ENCODE measurements at places on chromosomes 13 and 19.

DNA sequence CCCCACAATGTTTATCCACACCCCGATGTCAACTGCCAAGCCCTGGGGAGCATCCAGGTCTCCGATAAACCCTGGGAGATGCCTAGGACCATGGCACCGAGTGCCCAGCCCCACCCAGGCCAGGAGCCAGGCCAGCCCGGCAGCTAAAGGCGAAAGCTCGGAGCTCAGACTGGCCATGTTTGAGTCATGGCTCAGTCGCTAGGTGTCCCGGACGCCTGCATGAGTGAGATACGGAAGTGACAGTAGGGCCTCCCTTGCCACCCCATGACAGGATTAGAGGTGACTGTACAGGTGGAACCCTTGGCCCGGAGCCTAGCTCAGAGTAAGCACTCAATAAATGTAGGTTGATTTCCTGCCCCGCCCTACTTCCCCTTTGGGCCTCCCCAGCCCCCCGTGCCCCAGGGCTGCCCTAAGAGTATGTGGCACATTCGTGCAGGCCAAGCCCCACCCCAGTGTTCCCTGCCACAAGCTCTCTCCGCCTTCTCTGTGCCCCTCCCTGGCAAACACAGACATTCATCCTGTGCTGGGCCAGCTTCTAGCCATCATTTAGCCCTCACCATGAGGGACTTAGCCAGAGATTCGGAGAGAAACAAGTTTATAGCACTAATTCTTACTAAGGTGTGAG lies 5.8 kb upstream of the TPM4 start:
- no peak for DNase-seq

- DNase-seq: no peak
These were observed 64.0 kb downstream of the ANKRD10 start for GRCh38 chr13:110850840-110851239.

DNA sequence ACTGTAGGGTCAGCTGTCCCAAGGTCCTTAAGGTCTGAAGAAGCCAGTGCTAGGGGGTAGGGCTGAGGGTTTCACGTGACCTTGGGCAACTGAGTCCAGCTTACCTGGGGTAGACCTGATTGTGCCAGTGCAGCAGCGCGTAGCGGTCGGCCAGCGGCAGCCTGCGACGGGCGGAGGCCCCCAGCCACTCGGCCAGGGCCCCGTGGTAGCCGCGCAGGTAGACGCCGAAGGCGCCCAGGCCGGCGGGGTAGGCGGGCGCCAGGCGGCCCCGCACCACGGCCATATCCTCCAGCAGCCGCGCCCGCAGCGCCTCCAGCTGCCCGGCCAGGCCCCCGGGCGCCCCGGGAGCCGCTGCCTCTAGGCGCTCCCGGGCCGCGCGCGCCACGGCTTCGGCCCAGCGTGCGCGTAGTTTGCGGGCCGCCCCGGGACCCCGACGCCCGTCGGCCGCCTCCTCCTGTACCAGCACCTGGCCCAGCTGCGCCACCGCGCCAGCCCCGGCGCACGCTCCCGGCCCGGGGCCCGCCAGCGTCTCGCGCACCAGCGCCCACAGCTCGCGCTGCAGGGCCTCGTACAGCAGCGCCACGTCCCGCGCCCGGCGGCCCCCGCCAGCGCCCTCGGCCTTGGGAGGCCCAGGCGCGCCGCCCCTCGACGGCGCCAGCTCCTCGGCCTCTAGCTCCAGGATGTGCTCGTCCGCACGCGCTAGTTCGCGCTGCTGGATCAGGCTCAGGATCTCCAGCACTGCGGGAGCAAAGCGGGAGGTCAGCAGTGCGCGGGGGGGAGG lies 10.9 kb downstream of the EXOC3L2 start:
- DNase-seq: no peak

DNA sequence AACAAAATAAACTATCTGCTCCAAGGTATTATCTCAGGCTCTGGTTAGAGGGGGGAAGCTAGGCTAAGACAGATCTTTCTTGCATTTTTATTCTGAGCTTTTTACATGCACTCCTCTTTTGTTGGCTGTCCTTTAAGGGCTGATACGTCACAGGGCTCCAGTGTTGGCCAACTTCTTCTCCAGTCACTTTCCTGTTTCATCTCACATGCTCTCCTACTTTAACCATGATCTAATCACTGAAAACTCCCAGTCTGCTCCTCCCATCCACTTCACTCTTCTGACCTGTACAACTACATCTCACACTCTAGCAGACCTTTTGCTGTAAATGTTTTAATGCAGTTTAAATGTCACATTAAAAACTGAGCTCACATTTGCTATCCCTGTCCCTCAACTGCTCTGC lies 510.0 kb upstream of the KLF12 start:
- DNase-seq: no peak

DNA sequence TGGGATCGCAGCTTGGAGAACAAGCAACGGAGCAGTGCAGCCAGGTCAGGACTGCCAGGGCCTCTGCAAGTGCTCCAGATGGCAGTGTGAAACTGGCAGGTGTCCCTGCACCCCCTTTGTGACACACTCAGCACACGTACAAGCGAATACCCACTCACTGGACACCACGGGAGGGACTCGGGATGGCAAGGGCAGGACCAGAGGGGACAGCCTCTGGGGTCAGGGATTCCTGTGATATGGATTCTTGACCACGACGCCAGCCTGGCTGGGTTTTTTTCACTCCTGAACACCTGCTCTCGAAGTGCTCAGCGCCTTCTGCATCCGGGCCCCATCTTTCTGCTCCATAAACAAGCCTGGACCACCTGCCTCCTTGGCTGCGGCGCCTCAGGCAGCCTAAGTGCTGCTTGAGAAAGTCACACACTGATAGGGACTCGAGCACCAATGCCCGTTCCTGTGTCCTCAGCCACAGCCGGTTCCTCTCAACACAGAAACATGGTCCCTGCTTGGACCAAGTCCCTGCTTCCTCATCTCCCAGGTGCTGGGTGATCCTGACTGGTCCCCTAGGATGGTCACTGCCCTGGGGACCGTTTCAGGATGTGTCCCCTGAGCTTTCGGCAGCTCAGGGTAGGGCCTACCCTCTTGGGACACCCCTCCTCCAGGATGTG lies 22.0 kb downstream of the ELAVL1 start:
- no peak for DNase-seq

GRCh38 chr13:35139591-35139990 lies 197.5 kb downstream of the NBEA start:
- DNase-seq: no peak

DNA sequence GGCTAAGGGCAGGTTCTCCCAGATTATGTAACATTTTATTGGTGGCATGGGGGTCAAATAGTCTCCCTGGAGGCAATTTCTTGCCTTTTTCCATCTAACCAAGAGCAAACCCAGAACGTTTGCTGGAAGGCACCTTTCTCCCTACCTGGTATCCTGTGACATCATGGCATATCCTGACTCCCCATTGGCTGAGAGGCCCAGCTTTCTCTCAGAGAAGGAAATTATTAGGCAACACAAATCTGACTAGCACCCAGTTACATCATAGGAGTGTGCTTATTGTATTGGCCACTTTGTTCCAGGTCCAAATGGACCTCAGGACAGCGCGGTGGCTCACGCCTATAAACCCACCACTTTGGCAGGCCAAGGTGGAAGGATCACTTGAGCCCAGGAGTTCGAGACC lies 13.0 kb downstream of the NTN5 start:
- DNase-seq: no peak

DNA sequence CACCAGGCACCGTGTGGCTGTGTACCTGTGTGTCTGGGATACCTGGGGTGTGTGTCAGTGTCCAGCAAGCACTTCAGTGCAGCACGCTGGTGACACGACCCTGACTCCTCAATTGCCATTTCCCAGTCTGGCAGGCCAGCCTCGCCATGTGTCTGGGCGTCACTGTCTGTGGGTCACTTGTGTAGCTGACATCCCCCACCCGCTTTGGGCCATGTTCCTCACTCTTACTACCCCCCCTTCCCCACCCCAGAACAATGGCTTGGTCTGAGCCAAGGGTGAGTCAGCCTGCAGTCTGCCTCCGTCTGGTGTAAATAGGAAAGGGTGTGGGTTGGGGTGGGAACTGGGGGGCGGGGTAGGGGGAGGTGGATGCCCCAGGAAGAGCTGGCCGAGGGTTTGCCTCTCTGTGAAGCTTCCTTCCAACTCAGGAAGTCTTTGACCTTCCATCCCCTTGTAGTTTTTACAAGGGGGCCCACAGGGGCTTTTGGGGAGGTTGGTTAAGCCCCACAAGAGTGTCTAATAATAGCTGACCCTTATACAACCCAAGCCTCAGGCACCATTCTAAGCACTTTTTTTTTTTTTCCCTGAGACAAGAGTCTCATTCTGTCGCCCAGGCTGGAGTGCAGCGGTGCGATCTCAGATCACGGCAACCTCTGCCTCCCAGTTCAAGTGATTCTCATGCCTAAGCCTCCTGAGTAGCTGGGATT lies 17.6 kb downstream of the NOVA2 start:
- DNase-seq: peak; percentile 67

- no peak for DNase-seq
These were observed 235.1 kb upstream of the MIR17HG start for GRCh38 chr13:91112201-91112923.

- no peak for DNase-seq
These were observed 57.5 kb downstream of the CPAMD8 start for GRCh38 chr19:16969135-16969534.

DNA sequence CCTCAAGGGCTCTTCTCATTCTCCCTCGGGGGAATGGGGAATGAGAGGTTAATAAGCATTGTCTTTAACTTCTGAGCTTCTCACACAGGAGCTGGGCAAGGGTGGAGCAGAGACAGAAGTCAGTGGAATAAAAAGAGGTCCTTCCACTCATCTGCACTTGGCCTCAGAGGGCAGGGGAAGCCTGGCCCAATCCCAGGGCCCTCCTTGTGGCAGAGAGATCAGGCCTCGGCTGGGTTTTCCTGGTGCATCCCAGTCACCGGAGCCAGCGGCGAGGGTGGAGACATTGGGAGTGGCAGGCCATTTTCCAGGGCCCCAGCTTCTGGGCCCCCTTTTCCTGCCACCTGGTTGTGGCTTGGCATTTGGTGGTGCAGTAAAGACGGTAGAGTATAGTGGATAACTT lies 10.6 kb downstream of the CALM3 start:
- DNase-seq: no peak

GRCh38 chr13:106680796-106681472 lies 113.0 kb upstream of the ARGLU1 start:
- DNase-seq: peak; percentile 8

GRCh38 chr19:10920288-10920655 lies 8.2 kb downstream of the YIPF2 start:
- DNase-seq: no peak

GRCh38 chr19:10510301-10510802 lies 6.9 kb downstream of the S1PR5 start:
- DNase-seq: no peak

GRCh38 chr13:114199954-114200353 lies 20.9 kb downstream of the CFAP97D2 start:
- DNase-seq: no peak

DNA sequence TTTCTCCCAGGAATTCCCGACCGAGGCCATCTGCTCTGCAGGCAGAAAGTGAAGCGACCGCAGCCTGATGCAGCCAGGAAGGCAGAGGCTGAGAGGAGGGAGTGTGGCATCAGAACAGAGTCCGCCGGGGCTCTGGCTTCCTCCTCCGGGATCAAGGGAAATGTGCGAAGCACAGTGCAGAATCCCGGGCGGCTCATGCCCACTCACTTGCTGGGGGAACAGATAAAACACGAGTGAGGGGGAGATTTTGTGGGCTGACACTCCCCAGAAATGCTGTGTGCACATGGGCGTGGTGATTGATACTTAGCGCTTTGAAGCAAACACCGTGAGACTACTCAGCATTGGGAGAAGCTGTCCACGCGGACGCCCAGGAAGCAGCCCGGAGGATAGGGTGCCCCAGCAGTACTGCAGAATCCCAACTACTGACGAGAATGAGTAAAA lies 75.3 kb upstream of the POMP start:
- DNase-seq: no peak

DNA sequence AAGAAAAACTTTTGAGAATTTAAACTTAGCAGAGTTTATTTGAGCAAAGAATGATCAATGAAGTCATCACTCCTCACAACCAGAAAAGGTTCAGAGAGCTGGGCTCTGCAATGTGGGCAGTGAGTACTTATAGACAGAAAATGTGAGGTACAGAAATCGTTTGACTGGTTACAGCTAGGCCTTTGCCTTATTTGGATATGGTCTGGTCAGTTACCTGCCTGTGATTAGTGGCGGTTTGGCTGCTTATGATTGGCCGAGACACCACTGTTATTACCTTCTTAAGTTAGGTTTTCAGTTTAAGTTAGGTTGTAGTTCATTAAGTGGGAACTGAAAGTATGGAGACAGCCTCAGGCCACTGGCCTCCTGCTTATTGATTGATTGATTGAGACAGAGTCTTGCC lies 66.3 kb downstream of the DNAJC3 start:
- DNase-seq: no peak

- no peak for DNase-seq
These were observed 1.4 kb upstream of the SRRM5 start for GRCh38 chr19:43610493-43610892.

- no peak for DNase-seq
These were observed 5.5 kb downstream of the PHLDB3 start for GRCh38 chr19:43499042-43499441.

DNA sequence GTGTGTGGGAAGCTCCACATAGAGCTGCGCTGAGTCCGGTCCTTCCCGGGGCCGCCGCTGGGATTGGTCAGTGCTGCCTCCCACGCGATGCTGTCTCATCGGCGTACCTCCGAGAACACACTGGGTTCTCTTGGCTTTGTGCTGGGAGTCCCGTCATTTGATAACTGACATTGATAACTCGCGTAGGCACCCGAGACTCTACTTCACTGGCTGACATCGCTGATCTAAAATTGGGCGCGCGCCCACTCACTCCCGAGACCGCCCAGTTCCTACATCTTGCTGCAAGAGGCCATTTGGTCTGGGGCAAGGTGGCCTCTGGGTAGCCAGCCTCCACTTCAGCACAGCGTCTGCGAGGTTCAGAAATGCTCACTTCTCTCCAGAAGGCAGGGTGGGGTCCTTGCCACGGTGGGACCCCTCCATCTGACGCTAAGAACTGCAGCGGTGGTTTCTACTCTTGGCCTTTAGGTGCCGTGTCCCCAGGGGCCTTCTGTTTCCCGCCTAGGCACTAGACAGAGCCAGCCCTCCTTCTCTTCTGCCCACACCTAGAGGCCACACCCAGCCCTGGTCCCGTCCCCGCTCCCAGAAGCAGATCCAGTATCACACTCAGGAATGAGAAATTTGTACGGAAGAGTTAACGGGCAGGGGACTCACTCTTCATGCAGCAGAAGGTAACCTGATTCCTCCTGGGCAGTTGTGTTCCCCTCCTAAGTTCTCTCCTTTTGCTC lies 40.7 kb upstream of the ATP11A start:
- no peak for DNase-seq

- DNase-seq: no peak
These were observed 79.4 kb downstream of the SLC15A1 start for GRCh38 chr13:98672947-98673613.

DNA sequence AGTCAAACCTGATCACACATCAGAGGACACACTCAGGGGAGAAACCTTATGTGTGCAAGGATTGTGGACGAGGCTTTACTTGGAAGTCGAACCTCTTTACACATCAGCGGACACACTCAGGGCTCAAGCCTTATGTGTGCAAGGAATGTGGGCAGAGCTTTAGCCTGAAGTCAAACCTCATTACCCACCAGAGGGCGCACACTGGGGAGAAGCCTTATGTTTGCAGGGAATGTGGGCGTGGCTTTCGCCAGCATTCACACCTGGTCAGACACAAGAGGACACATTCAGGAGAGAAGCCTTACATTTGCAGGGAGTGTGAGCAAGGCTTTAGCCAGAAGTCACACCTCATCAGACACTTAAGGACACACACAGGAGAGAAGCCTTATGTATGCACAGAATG lies 8.2 kb upstream of the ZNF527 start:
- DNase-seq: no peak

Data from caudate nucleus (tissue), 63 donors.